Stimulated activated CD8-positive, alpha-beta memory T cell treated with anti-CD3 and anti-CD28 coated beads, Interleukin-12 subunit alpha, Interleukin-12 subunit beta, amount 100 ng/mL, for 4 hours (primary cell): ENCODE measurements at places on chromosomes 16 and 17.
A peak's percentile ranks its signal among the peaks of the same experiment; 100 is the strongest.

DNA sequence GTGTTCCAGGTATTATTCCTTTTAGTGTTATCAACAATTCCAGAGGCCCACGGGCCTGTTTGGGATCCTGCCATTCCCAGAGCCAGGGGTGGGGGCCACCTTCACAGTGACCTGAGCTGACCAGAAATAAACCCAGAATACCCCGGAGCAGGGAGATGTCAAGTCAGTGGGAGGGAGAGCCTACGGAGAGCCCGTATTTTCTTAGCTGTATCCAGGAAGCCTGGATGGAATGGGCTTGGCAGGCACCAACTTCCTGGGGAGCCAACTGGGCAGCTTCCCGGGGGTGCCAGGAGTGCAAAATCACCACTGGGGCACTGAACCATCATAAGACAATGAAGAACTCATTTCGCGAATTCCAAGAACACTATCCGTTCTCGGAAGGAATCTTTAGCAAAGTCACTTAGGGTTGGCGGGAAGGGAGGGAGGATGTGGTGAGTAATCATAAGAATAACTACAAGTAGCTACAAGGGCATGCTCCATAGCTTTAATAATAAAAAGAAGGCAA is 13.2 kb upstream of the MRTFB start:
- no peak for DNase-seq

GRCh38 chr17:7922845-7923628 is 6.6 kb downstream of the KCNAB3 start:
- peak; percentile 69 for DNase-seq

DNA sequence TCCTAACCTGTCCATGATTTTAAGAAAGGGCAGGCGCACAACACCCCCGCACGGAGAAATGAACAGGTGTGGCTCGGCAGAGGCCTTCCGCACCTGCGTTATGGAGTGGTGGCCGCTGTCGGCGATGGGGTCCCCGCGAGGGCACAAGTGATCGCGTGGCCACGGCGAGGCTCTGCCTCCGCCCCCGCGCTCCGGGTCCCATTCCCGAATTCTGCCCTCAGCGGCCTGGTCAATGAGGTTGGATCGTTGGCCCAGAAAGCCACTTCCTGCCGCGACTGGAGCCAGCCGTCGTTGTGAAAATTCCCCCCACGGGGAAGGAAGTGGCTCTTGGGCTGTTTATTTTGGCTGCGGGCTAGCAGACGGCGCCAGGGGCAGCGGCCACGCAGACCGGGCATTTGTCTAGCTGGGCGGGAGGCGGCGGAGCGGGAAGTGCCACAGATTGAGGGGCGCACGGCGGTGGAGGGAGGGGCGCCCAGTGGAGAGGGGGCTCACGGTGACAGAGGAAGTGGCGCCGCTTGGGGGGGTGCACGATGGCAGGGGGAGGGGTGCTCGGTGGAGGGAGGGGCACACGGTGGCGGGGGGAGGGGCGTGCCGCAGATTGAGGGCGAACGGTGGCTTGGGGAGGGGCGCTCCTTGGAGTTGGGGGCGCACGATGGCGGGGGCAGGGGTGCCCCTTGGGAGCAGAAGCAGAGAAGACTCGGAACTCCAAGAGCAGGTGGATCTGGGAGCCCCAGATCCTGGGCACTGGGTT is 25.0 kb downstream of the MRC2 start:
- DNase-seq = peak; percentile 13

GRCh38 chr17:75558666-75559530 is 28.7 kb upstream of the MYO15B start:
- DNase-seq = no peak

DNA sequence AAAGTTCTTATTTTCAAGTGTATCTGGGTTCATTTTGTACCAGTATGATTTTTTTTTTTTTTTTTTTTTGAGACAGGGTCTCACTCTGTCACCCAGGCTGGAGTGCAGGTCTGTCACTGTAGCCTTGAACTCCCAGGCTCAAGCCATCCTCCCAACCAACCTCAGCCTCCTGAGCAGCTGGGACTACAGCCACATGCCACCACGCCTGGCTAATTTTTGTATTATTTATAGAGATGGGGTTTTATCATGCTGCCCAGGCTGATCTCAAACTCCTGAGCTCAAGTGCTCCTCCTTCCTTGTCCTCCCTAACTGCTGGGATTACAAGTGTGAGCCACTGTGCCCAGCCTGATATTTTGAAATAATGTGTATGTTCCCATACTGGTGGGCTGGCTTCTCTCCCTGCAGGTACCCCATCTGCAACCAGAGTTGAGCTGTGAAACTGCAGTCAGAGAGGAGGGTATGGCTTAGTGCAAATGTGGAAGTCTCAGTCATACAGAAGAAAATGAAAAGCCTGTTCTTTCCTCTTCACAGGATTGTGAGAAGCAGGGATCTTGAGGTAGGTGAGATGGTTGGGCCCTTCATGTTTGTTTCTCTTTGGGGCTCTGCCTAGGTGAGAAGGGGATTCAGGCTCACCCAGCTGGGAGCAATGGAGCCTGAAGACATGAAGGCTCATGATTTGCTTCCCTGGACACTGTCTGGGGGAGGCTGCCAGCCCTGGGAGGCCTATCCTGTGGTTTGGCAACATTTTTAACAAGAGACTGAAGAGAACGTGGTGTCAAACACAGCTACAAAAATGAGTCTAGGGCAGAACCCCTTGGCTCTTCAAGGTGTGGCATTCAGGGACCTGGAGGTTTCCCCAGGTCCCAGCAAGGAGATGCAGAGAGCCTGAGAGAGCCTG is 41.3 kb upstream of the SIAH1 start:
- DNase-seq = no peak

DNA sequence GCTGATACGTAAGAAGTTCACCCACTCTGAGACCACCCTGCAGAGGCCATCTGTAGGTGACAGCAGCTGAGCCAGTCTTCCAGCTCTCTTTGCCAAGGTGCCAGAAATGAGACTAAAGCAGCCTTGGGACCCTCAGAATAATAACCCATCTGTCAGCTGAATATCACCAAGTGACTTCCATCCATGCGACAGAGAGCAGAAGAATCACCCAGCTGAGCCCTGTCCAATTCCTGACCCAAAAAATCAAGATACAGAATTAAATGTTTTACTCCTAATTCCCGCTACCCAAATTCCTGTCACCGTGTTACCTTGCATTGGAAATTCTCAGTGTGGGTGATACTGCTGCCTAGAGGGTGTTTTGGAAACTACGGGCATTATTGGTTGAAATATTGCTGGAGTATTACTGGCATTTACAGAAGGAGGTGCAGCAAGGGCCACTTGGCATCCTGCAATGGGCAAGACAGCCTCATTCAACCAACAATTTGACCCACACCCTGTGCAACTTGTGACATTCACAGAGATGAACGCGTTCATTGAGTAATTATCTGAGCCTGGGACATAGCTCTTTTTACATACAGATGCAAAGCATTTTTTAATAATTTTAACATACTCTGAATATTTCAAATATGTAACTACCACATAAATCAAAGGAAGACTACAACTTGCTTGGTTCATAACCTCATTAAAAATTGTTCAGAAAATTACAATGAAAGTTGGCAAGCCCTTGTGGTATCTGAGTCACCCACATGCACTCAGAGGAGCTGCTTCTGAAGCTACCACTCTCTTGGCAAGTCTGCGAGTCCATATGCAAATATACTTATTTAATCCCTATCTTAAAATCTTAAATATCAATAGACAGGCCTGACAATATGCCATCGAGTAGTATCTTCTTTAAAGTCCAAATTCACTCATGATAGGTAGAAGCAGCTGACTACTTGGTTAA is 126.6 kb downstream of the C16orf95 start:
- no peak for DNase-seq
